ENCODE measurements at places on chromosomes 6 and 20. TPM values are rescaled to one million over a fixed set of nuclear protein-coding genes. Genes with fewer than 3 reads are reported as not detected.

Gene PGC
- polyA plus RNA-seq, result not detected

Gene TXLNB
- polyA plus RNA-seq, result not detected

Gene FAM217A
- not detected for polyA plus RNA-seq

Gene MYH7B
- polyA plus RNA-seq, result 2.0 TPM

Gene TGM2
- not detected for polyA plus RNA-seq

Gene MCCD1
- polyA plus RNA-seq, result not detected

Data from Purkinje cell (primary cell).